NCI-H1694 (cell line): ENCODE measurements at places on chromosomes 3 and 15.
A peak's percentile ranks its signal among the peaks of the same experiment; 100 is the strongest.

- no peak for DNase-seq
Observed at GRCh38 chr15:42511007-42511391, 15.6 kb downstream of the SNAP23 start.

DNA sequence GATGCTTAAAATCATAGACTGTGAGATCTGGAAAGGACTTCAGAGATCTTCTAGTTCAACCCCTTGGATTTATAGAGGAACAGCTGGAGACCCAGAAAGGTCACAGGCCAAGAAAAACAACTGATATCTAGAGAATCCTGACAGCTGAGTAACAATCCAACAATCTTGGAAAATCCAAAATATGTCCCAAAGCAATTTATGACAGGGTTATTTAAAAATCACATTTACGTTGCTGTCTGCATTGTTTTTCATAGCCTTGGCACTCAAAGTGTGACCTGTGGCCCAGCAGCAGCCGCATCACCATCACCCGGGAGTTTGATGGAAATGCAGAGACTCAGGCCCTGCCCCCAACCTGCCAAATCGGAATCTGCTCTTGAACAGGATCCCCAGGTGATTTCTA, 78.8 kb downstream of the FBN1 start:
- DNase-seq: no peak

- DNase-seq: peak; percentile 64
Observed at GRCh38 chr3:106814231-106814630, 563.0 kb upstream of the CCDC54 start.

DNA sequence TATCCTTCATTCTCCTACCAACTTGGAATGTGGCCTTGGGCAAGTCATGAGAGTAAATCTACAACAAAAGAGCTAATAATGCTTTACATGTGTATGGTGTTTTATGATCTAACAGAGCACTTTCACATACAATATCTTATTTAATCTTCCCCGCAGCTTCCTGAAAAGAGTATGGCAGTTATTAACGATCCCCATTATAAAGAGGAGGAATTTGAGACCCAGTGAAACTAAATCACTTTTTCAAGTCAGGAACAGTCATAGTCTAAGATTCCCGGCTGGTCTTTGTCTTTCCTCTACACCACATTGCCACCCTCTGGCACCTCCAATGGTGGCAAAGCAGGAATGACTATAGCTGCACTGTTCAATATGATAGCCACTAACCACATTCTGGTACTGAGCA, 69.7 kb upstream of the CMSS1 start:
- DNase-seq: no peak

- DNase-seq: no peak
Observed at GRCh38 chr3:34179716-34180115, 381.3 kb downstream of the PDCD6IP start.

- no peak for DNase-seq
Observed at GRCh38 chr3:131705558-131706051, 202.8 kb upstream of the MRPL3 start.

DNA sequence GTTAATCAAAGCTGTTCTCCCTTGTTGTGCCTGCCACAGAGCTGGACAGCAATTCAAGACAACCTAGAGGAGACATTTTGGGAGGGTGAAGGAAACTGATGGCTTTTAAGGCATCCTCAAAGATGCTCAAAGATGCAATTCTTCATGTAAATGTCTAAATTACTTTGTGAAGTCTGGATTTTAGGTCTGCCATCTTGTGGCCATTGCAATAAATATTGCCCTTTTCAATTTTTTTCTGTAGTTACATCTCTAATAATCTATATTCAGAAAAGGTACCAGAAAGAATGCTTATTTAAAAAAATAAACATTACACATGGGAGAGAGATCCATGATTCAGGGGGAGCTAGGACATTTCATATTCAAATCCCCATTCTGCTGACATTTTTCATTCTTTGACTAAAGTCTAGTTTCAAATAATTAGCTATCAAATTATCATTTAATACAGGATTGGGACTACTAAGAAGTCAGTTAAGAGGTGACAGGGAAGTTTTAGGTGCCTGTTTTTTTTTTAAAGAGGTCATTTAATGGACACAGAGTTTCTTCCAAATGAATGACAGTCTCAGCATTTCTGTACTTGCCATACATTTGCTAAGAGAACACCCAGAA, 259.8 kb upstream of the WNT5A start:
- DNase-seq: no peak

DNA sequence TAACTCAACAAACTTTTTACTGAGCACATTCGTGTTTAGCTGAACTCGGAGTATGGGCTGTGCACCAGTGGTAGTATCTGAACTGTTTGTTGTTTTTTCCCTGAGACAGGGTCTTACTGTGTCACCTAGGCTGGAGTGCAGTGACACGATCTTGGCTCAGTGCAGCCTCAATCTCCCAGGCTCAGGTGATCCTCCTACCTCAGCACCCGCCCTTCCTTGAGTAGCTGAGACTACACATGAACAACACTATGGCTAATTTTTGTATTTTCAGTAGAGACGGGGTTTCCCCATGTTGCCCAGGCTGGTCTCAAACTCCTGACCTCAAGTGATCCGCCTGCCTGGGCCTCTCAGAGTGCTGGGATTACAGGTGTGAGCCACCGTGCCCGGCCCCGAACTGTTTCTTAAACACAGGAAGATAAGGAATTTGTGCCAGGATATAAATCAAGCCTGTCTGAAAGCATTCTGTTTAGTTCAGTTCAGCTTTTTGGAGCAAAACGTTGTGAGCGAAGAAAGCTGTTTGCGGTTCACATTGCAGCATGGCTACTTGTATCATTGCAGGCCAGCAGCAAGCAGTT, 40.4 kb upstream of the SKOR1 start:
- no peak for DNase-seq

DNA sequence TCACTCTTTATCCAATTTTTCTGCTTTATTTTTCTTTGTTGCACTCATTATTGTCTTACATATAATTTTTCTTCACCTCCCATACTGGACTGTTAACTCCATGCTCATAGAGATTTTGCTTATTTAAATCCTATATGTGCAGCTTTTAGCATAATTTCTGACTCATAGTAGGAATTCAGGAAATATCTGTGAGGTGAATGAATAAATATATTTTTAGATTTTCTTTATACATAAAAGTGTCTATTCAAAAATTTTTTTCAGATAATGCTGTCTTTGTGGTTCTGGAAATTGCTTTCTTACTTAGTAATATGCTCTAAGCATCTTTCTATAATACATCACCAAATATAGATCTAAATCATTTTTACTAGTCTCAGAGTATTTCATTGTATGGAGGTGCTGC, 191.8 kb upstream of the SUCLG2 start:
- DNase-seq: no peak

DNA sequence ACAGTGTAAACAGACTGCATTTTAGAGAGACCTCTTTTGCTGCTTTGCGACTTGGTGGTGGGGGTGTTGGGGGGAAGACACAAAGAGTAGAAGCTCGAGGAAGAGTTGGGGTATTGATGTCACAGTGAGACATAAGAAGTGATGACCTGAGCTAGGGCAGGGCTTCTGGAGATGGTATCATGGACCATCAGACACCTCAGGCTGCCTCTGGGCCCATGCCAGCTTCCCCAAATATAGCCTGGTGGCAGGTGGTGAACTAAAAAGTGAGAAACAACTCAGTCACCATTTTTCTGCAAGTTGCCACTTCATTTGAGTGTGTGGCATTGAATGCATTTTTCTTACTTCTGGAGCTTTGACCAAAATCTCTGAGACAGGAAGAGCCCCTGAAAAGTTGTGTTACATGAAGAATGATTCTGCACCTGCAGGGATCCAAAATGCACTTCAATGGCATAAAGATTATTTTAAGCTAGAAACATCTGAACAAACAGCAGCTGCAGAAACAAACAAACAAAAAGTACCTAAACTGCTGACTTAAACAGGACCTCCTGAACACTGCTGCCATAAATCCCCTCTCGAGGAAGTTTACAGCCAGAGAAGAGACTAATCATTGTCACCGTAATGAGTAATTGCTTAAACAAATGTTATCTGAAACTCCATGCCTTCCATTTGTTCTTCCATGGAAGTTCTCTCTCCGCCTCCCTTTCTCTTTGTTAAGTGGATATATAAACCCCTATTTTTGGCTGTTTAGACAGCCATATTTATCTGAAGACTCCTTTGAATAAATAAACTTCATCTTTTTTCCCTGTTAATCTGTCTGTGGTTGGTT, 15.2 kb upstream of the XIRP1 start:
- DNase-seq: no peak

DNA sequence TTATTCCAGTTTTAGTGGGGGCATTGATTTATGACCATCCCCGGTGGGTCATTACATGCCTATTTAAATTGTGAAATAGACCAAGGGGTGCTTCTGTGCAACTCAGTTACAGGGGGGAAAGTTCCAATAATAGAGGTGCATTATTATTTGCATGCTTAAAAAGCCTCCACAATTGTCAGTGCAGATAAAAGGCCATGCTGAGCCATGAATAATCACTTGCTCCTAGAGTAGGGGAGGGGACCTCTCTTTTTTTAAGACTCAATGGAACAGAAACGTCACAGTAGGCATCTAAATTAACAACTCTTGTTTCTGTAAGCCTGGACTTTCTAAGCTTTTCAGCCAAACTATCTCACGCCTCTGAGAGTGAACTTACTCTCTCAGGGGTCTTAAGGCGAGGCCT, 66.5 kb upstream of the CMTM7 start:
- no peak for DNase-seq

DNA sequence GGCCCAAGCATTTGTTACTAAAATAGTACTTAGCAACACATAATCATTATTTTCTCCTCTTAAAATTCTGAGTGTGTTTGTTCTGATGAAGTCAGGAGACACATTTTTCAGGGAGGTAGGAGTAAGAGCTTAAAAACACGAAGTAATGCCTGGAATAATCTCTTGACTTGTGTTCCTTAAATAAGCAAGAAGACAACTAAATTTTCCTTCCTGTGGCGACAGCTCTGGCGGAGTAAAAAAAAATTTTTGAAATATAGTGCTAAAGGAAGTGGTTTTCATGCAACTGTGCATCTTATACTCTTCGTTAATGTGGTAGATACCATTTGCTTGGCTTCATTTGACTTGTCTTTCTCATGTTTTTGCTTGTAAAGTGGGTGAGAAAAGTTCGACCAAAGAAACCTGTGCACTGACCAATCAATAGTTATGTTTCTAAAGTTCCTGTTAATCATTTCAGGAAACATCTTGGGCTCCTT, 11.1 kb upstream of the MBNL1 start:
- no peak for DNase-seq

- DNase-seq: no peak
Observed at GRCh38 chr15:78301828-78302227, 2.4 kb upstream of the SKIC8 start.
